ENCODE measurements at places on chromosomes 7 and 10. TPM values are rescaled to one million over a fixed set of nuclear protein-coding genes. Genes with fewer than 3 reads are reported as not detected.

PRPS1L1 gene
- total RNA-seq = not detected

GRCh38 chr7:126818393-126819196 lies 434.1 kb downstream of the GRM8 start:
- H3K4me3 ChIP-seq = no peak overlapping the region
- no peaks in the 10 kb centered on the region for H3K36me3 ChIP-seq
- no peaks in the 10 kb centered on the region for H3K27me3 ChIP-seq
- DNase-seq = no peak
- no peak overlapping the region for H3K27ac ChIP-seq

GRCh38 chr10:22753786-22754185 lies 39.4 kb upstream of the PIP4K2A start:
- H3K36me3 ChIP-seq = no peaks in the 10 kb centered on the region
- H3K27me3 ChIP-seq = no peaks in the 10 kb centered on the region
- no peak overlapping the region for H3K27ac ChIP-seq

- H3K27ac ChIP-seq = no peak overlapping the region
- H3K4me1 ChIP-seq = peaks cover 57% of the 10 kb centered on the region
- no peak for DNase-seq
These were observed 101.2 kb upstream of the EFCAB10 start for GRCh38 chr7:105682341-105683060.

- peaks cover 84% of the 10 kb centered on the region for H3K4me1 ChIP-seq
- H3K4me3 ChIP-seq = no peak overlapping the region
- H3K36me3 ChIP-seq = no peaks in the 10 kb centered on the region
- no peak for DNase-seq
These were observed 56.4 kb downstream of the SLC16A12 start for GRCh38 chr10:89478739-89479654.

DNA sequence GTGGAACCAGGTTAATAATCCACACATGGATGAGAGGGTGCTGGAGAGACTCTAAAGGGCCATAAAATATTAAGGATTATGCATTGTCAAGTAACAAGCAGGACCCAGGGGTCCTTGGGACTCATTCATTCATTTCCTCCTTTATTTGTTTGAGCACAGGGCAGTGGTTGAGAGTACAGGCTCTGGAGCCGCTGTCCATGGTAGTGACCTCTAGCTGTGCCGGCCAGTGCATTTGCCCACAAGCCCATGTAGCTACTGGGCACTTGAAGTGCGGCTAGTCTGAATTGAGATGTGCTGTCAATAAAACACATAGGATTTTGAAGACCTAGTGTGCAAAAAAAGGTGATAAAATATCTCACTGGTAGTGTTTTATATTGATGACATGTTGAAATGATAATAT lies 137.6 kb downstream of the C10orf105 start:
- no peaks in the 10 kb centered on the region for H3K27me3 ChIP-seq
- H3K27ac ChIP-seq = no peak overlapping the region

- no peaks in the 10 kb centered on the region for H3K27me3 ChIP-seq
- H3K36me3 ChIP-seq = no peaks in the 10 kb centered on the region
- no peak for DNase-seq
- no peaks in the 10 kb centered on the region for H3K4me1 ChIP-seq
- no peak overlapping the region for H3K27ac ChIP-seq
These were observed 744.9 kb downstream of the ANKRD7 start for GRCh38 chr7:118969370-118969769.
